ENCODE measurements at places on chromosomes 11 and 22.

DNA sequence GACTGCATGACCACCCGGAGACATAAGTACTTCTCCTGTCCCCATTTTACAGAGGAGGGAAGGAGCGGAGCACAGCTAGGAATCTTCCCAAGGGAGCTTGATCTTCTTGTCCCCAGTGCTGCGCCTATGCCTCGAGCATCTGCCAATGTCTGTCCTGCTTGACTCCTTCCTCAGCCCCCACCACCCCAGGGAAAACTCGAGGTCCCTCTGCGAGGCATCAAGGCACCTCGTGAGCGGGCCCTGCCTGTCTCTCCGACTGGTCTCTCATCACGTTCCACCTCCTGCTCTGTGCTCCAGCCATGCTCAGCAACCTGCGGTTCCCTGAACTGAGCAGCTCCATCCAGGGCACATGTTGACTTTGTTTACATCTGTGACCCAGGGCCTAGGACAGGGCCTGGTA is 2.5 kb downstream of the NCF4 start:
- no peak for DNase-seq

GRCh38 chr22:45353786-45354185 is 44.1 kb downstream of the FAM118A start:
- DNase-seq = no peak

GRCh38 chr11:61554172-61554988 is 26.5 kb downstream of the SYT7 start:
- DNase-seq = no peak

GRCh38 chr11:66077927-66078326 is 7.9 kb downstream of the PACS1 start:
- no peak for DNase-seq

DNA sequence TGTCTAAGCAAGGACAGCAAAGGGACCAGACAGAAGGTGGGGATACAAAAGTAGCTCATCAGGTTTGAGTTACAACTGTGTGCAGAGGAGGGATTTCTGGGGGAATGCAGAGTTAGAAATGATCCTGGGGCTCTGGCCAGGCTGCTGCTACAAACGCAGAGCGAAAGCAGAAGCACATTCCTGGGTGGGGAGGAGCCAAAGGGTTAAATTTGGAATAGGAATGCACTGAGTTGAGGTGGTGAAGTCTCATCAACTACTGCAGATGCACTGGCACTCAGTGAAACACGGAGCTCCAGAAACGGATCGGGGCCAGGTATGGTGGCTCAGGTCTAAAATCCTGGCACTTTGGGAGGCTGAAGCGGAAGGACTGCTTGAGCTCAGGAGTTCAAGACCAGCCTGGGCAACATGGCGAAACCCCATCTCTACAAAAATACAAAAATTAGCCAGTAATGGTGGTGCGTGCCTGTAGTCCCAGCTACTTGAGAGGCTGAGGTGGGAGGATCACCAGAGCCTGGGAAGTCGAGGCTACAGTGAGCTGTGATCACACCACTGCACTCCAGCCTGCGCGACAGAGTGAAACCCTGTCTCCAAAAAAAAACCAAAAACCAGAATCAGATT is 3.2 kb downstream of the CHKA start:
- DNase-seq = no peak

- no peak for DNase-seq
These were observed 44.9 kb downstream of the C11orf58 start for GRCh38 chr11:16783321-16783801.

DNA sequence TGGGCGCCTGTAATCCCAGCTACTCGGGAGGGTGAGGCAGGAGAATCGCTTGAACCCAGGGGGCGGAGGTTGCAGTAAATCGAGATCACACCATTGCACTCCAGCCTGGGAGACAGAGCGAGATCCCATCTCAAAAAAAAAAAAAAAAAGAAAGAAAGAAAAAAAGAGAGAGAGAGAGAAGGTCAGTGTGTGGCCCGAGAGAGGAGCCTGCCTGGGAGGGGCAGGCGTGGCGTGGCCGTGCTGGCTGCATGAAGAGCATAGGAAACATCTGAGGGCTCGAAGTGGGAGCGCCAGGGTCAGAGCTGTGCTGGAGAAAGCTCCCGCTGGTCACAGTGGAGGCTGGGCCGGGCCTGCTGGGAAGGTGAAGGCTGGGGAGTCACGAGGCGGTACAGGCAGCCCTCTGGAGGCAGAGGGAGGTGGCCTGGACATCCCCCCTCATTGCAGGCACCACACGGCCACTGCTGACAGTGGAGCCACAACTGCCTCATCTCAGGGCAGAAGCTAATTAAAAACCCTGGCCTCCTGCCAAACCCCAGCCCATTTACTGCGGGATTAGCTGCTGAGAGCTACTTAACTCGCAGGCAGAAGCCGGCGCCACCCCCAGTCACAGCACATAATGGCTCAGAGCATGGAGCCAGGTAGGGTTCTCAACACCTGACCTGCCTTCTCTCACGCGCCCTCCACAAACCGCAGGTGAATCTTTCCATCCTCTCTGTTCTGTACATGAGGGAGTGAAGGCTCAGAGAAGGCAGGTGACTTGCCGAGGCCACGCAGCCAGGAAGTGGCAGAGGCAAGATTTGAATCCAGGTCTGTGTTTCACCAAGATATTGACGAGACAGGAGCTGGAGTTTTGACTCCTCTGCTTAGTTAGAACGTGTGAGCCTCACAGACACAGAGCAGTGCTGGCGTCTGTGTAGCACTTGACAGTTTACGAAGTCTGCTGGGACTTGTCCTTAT is 32.6 kb downstream of the NFAM1 start:
- no peak for DNase-seq

DNA sequence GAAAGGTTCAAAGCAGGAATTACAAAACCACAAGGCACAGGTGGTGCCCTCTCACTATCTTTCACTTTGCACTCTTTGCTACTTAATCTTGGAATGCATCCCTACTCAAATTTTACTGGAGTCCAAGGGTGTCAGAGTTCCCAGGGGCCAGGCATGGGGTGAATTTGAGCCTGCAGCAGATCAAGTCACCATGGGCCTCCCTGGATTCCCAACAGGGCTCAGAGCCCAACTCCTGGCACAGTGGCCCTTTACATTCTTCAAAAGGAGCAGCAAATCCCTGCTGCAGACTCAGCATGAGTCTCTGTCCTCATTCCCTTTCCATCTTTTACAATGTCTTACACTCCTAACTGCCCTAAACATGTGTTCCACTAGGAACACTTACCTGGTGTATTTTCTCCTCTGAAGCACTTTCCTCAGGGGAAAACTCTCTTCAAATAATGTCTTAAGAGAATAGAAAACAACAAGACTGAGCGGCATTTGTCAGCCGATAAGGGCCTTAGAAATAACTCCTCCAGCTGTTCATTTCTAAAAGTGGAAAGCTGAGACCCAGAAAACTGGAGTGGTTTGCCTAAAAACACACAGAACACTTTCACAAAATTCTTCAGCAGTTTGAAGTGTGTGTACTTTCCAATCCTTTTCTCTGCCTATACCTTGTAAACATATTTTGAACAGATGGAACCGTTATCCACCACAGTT is 596.0 kb downstream of the INSC start:
- no peak for DNase-seq

DNA sequence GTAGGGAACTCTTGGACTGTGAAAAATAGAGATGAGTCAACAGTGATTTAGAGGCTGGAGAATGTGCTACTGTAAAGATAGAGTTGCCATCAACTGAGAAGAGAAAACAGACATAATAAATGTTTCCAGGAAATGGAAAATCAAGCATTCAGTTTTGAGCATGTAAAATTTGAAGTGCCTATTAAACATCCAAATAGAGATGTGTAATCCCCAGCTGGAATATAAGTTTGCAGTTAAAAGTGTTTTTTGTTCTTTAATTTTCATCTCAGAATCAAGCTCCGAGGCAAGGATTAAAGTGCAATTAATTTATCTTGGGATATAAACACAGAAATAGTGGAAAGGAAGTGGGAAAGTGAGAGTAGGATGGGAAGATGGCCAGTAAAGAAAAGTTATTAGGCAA is 666.0 kb upstream of the RAG2 start:
- DNase-seq = no peak

DNA sequence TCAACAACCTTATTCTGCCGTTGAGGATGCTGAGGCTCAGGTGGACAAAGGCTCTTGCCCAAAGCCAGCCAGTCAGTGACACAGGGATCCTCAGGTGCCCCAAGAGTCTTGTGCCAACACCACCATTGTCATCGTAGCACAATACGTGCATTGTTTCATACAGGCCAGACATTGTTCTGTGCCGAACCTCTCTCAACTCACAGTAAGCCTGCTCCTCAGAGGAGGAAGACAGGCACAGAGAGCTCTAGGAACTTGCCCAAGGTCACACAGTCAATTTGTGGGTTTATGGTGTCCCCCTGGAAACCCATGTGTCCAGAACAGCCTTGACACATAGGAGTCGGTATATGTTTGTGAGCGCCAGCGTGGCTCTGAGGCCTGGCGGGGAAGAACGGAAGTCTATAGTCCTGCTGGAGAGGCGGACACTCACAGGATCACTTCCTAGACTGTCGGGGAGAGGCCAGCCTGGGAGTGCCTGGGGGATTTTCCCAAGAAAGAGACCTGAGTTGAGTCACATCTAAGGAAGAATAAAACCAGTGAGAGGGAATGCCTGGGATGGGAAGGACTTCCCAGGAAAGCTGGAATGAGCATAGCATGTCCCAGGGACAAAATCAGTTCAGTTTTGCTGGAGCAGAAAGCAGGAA is 20.2 kb downstream of the LIF start:
- DNase-seq = no peak

- no peak for DNase-seq
These were observed 7.6 kb downstream of the ST3GAL4 start for GRCh38 chr11:126362879-126363655.

GRCh38 chr22:49590381-49590780 is 237.3 kb downstream of the BRD1 start:
- DNase-seq = no peak

DNA sequence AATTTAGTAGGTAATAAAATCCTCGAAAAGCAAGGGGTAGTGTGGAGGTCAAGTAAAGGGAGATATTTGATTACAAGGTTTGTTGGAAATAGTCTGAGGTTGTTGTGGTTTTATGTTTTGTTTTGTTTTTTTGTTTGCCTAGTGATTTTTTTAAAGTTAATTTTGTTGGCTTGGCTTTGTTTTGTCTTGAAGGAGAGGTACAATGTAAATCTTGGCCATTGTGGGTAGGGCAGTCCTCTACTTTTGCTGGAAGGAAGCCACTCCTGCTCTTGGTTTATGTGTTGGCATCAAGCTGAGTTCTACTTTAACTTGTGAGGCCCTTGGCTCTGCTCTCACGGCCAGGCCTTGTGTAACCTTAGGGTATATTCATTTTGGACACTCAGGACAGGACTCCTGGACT is 3.2 kb downstream of the AMOTL1 start:
- DNase-seq = no peak

GRCh38 chr22:22111267-22111751 is 128.7 kb upstream of the TOP3B start:
- no peak for DNase-seq

GRCh38 chr11:70432065-70432464 is 33.7 kb downstream of the CTTN start:
- DNase-seq = no peak

DNA sequence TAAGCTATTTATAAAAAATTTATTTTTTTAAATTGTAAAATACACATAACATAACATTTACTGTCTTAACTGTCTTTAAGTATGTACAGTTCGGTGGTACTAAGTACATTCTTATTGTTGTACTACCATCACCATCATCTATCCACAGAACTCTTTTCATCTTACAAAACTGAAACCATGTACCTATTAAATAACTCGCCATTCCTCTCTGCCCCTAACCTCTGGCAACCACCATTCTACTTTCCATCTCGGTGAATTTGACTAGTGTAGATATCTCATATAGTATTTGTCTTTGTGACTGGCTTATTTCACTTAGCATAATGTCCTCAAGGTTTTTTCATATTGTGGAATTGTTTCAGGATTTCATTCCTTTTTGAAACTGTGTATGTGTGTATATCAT is 22.6 kb downstream of the USP47 start:
- DNase-seq = no peak

DNA sequence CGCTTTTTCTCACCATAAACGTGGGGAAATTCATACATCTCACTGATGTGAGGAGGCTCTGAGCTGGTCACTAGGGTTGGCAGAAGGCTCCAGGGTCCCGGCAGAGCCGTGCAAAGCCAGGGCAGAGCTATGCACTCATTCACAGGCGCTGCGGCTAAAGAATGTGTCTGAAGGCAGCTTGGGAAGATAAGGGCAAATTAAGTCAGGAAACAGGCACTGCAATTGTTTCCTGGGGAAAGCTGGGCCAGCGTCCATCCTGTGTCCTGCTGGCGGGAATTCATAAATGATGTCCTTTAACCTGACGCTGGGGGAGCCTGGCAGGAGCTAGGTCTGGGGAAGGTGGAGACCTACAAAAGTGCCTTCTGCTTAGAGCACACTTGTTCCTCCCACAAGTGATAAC is 27.6 kb downstream of the PKNOX2 start:
- DNase-seq = no peak

DNA sequence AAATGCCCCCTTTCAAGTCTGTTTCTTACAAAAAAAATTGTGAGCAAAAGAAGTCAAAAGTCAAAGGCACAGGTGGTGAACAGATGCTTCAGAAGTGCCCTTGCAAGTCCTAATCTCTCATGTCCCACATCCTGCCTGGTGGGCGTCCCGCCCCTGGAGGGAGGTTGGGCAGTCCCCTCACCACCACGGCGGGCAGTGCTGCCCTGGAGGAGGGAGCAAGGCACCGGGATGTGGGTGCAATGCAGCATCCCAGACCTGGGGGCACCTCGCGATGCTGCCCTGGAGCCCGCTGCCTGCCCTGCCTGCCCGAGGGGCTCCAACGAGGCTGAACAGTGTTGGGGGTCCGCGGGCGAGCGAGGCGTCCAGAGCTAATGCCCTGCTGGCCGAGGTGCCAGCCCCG is 15.9 kb downstream of the MRGPRG start:
- no peak for DNase-seq

DNA sequence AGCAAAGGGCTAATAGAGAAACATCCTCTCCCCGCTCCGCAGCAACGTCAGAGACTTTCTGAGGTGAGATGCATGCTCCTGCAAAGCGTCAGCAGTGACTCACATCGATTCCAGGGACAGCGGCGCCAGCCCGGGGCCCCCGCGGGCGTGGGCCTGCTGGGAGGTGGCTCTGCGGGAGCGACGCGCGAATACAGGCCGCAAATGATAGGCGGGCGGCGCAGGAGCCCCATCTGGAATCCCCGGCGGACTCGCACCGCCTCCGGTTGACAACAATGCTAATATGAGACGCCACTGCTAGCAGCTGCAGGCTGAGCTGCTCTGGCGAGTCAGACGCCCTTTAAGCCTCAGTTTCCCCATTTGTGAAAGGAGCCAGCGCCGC is 557 bp downstream of the RANGAP1 start:
- peak; percentile 78 for DNase-seq

GRCh38 chr11:92129811-92130210 is 94.8 kb upstream of the FAT3 start:
- no peak for DNase-seq

- DNase-seq = no peak
These were observed 1.8 kb downstream of the DCPS start for GRCh38 chr11:126305699-126306098.

DNA sequence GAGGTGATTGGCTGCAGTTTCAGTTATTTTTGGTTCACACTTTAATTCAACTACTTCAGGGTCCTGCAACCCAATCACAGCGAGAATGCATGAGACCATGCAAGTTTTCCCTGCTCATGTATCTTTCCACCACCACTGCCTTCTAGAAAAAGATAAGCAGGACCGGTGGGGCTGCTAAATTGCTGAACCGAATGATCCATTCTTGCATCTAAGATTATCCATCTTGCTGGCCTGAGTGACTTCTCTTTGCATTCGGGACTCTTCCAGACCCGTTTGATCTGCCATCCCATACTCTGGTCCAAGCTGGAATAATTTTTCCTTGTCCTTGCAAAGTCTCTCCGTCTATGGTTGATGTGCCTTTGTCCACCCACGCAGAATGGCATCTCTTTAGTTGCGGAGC is 56.3 kb upstream of the TP53I11 start:
- no peak for DNase-seq

GRCh38 chr11:94507485-94507884 is 4.8 kb upstream of the C11orf97 start:
- no peak for DNase-seq

Measured in activated CD8-positive, alpha-beta memory T cell treated with anti-CD3 and anti-CD28 coated beads for 48 hours (primary cell).